ENCODE measurements at places on chromosomes 2 and 18.
A peak's percentile ranks its signal among the peaks of the same experiment; 100 is the strongest.

GRCh38 chr18:3725115-3725514 lies 275.1 kb downstream of the TGIF1 start:
- no peak for DNase-seq

DNA sequence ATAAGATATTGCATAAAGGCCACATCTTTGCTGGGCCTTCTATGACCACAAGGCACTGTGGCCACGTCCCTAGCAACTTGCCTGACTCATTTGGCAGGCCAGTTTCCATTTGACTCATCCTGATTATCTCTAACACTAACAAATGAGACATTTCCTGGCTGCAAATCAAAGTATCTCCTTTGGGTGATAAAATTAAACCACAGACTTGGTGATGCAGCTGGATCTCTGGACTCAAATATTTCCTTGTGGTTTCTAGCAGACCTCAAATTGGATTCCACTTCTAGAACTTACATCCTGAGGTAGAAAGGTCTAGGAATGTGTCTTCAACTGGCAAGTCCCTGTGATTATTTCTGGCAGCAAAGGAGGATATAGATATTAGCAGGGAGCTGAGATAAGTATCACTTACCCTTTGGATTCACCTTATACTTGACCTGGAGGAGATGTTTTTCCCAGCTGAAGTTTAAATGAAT lies 167.9 kb upstream of the NXPH2 start:
- DNase-seq, result peak; percentile 95

DNA sequence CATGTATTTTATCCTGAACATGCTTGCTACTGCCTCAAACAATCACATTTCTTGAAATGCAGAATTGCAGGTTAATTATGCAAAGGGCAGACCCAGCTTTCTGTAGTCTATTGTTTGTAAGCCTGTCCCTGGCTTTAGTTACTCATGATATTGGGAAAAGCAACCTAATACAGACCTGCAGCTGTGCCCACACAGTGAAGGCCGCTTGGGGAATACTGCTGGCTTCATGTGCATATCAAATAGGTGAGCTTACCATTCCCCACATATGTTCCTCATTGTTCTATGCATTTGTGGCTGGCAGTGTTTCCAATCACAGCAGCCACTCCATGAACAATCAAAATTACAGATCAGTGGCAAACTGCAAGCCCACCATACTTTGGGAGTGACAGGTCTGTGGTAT lies 186.3 kb downstream of the TMEM163 start:
- no peak for DNase-seq

- peak; percentile 5 for DNase-seq
These were observed 164.8 kb downstream of the CCDC85A start for GRCh38 chr2:56348392-56349210.

GRCh38 chr2:224284134-224284946 lies 117.6 kb downstream of the FAM124B start:
- DNase-seq, result peak; percentile 57

GRCh38 chr18:25062720-25063119 lies 289.2 kb downstream of the ZNF521 start:
- no peak for DNase-seq

DNA sequence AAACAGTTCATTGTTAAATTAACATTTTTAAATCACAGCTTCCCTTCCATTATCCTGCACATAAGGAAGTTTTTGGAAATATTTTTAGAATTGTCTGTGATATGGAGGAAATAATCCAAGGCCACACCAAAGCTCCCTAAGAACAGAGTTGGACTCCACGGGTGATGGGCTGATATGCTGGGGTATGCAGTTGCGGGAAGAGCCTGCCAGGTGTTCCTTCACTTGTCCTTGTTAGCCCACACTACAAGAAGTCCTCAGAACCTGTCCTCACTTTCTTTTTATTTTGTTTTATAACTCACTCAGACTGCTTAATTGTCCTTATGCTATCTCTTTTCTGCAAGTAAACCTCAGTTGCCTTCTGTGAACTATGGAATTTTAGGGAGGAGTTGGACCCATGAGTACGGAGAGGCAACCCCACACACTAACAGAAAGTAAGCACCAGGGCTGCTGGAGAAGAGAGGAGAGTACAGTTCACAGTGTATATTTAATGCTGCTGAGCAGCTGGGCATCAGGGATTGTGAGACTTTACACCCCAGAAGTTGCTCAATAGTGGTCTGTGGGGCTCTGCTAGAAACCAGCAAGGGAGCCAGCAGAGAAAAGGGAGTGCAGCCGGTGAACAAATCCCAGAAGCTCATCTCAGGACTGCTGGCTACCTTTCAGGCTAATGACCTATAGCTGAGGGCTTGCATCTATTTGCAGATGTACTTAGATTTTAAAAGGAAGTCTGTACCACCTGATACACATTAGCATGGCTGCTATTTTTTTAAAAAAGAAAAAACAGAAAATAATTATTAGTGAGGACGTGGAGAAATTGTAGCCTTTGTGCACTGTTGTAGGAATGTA lies 280.1 kb upstream of the STON1 start:
- DNase-seq, result no peak

DNA sequence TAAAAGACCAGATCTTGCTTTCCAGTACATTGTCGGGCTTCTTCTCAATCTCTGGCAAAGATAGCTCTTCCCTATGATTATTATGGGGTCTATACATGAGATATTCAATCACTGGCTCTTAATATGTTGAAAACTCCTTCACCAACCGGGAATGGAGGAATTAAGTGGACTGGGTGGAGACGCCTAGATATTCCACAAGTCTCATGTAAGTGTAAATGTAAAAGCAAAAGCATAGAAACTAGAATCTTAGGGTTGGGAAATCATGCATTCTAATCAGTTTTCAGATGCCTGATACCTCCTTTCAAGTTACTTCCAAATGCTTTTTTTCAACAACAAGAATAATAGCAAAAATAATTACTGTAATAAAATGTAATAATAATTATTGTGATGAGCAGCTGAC lies 38.0 kb downstream of the DPP4 start:
- DNase-seq, result no peak
